ENCODE measurements at places on chromosomes 4 and X.

DNA sequence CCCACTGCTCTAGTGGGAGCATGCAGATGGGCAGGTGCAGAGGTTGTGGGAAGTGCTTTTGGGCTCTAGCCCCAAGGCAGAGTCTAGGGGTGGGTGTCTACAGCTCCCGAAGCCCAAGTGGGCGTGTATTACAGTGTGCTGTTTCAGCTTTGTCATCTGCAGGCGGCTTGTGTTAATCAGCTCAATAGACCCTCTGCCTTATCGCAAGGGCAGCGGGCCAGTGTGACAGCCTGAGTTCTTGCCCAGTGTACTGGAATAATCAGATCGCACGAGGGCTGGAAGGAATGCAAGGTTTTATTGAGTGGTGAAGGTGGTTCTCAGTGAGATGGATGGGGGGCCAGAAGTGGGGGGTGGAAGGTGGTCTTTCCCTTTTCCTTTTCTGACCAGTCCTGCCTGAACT, 529.4 kb upstream of the AMOT start:
- H3K27ac ChIP-seq, result no peak overlapping the region
- no peak overlapping the region for H3K4me3 ChIP-seq
- H3K4me1 ChIP-seq, result no peaks in the 10 kb centered on the region
- H3K36me3 ChIP-seq, result no peaks in the 10 kb centered on the region

GRCh38 chr4:132395561-132395960, 753.5 kb upstream of the PCDH10 start:
- H3K27me3 ChIP-seq, result no peaks in the 10 kb centered on the region
- H3K4me1 ChIP-seq, result no peaks in the 10 kb centered on the region
- H3K27ac ChIP-seq, result no peak overlapping the region
- no peaks in the 10 kb centered on the region for H3K36me3 ChIP-seq
- no peak overlapping the region for H3K4me3 ChIP-seq
- no peak for DNase-seq

- DNase-seq, result peak; percentile 82
- peaks cover 96% of the 10 kb centered on the region for H3K4me1 ChIP-seq
- no peaks in the 10 kb centered on the region for H3K27me3 ChIP-seq
- H3K4me3 ChIP-seq, result no peak overlapping the region
- no peaks in the 10 kb centered on the region for H3K36me3 ChIP-seq
Observed at GRCh38 chrX:154730253-154730891, 20.5 kb downstream of the GAB3 start.

DNA sequence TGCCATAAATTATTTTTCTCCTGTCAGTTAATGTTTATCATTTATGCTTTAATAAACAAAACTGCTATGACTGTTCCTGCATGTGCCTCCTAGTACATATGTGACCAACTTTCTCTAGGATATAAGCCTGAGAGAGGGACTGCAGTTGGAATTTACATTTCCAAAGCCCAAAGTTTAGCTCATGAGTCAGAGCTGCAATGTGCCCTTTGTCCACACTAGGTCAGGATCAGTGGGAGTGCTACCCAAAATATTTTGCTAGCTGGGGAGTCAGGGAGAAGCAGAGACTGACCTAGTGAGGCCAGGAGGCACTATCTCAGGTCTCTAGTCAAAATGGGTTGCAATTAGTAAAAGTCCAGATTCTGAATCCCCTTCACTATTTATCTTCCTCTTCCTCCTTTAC, 92.7 kb downstream of the AR start:
- no peak for DNase-seq
- H3K4me1 ChIP-seq, result no peaks in the 10 kb centered on the region
- no peaks in the 10 kb centered on the region for H3K27me3 ChIP-seq
- H3K36me3 ChIP-seq, result no peaks in the 10 kb centered on the region
- no peak overlapping the region for H3K27ac ChIP-seq

DNA sequence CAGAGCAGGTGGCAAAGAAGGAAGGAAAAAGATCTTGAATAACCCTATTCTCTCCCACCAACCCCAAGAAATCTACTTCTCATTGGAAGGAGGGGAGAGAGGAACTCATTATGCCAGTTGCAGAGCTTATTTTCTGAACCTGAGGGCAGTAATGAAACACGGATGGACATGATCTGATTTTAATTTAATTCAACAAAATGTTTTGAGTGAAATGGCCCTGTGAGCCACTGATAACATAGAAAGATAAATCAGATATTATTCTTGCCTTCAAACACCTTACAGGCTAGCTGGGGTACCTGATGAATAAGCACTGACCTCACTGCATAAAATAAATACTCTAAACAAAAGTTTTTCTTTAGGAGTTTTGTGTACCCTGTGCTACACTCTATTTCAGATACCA, 30.3 kb downstream of the DAPP1 start:
- no peaks in the 10 kb centered on the region for H3K27me3 ChIP-seq
- DNase-seq, result no peak
- no peaks in the 10 kb centered on the region for H3K36me3 ChIP-seq
- H3K4me1 ChIP-seq, result no peaks in the 10 kb centered on the region

GRCh38 chrX:13142891-13143290, 98.5 kb upstream of the FAM9C start:
- H3K27ac ChIP-seq, result no peak overlapping the region
- no peak for DNase-seq
- no peaks in the 10 kb centered on the region for H3K36me3 ChIP-seq
- H3K4me3 ChIP-seq, result no peak overlapping the region
- peaks cover 13% of the 10 kb centered on the region for H3K4me1 ChIP-seq

DNA sequence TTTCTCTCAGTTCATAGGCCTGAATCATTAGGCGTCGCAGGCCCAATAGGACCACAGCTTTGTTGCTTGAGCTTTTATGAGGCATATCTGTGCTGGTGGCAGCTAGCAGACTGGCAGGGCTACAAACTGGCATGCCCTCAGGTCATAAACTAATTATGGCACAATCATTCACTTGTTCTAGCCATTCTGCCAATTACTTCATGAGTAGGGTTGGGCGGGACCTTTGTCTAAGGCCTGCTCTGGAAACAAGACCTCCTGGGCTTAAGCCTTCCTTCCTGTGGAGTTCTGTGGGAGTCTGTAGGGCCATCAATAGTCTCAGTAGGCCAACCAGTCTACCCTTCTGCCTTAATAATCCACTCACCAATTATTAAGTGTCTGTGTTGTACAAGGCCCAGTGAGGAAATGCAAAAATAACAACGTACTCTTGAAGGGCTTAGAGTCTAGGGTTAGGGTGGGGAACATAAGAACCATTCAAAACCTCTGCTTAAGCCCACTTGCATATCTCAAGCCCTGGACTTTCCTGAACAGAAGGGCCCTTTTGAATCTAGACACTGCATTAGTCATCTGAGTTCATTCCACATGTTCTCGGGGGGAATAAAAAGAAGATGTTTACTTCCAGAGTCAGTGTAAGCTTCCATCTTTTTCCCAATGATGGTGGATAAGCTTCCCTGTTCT, 44.5 kb downstream of the SHROOM4 start:
- peak overlapping the region; percentile 84 for H3K27ac ChIP-seq
- H3K27me3 ChIP-seq, result no peaks in the 10 kb centered on the region
- H3K4me3 ChIP-seq, result no peak overlapping the region
- DNase-seq, result peak; percentile 25
- H3K36me3 ChIP-seq, result no peaks in the 10 kb centered on the region

DNA sequence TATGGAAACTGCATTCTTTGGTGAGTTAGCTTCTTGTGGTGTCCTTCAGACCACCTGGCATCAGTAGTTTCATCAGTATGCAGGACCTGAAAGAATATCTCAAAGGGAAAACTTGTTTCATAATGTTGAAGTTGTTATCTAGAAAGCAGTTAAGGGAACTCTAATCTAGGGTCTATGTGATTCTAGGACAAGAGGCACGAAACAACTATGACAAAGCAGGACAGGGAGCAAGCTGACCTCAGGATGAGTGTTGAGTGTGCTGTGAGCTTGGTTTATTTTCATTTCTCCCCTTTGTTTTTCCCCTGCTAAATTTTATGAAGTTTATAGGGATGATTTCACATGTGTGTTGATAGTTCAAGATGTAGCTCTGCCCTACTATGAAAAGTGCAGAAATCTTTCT, 65.7 kb downstream of the MXRA5 start:
- H3K36me3 ChIP-seq, result no peaks in the 10 kb centered on the region
- no peak for DNase-seq
- no peaks in the 10 kb centered on the region for H3K27me3 ChIP-seq
- no peak overlapping the region for H3K27ac ChIP-seq
- H3K4me3 ChIP-seq, result no peak overlapping the region

DNA sequence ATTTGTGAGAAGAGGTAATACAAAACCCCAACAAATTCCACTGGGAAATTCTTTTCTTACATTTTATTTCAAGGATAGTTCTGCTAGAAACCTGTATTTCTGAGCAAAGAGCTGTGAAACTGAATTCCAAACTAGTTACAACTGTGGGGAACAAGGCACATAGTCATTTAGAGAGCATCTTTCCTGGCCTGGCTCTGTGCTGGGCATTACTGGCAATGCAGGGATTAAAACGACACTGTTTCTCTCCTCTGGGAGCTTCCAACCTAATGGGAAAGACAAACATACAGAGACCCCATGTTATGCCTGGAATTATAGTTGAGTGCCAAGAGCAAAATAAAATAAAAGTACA, 36.5 kb downstream of the SUPT20HL1 start:
- H3K4me1 ChIP-seq, result no peaks in the 10 kb centered on the region
- peaks cover 4% of the 10 kb centered on the region for H3K27me3 ChIP-seq
- H3K27ac ChIP-seq, result no peak overlapping the region
- DNase-seq, result no peak
- no peaks in the 10 kb centered on the region for H3K36me3 ChIP-seq
- no peak overlapping the region for H3K4me3 ChIP-seq

GRCh38 chr4:169311643-169312365, 41.0 kb upstream of the SH3RF1 start:
- no peaks in the 10 kb centered on the region for H3K27me3 ChIP-seq
- no peak overlapping the region for H3K4me3 ChIP-seq
- DNase-seq, result peak; percentile 57
- no peak overlapping the region for H3K27ac ChIP-seq
- H3K4me1 ChIP-seq, result peaks cover 13% of the 10 kb centered on the region

- H3K27me3 ChIP-seq, result peaks cover 9% of the 10 kb centered on the region
- no peaks in the 10 kb centered on the region for H3K4me1 ChIP-seq
- no peak overlapping the region for H3K4me3 ChIP-seq
- DNase-seq, result no peak
- no peak overlapping the region for H3K27ac ChIP-seq
- H3K36me3 ChIP-seq, result no peaks in the 10 kb centered on the region
Observed at GRCh38 chr4:87707279-87707918, 57.3 kb downstream of the DMP1 start.

GRCh38 chrX:23732704-23733103, 10.4 kb downstream of the ACOT9 start:
- no peak overlapping the region for H3K4me3 ChIP-seq
- peaks cover 10% of the 10 kb centered on the region for H3K4me1 ChIP-seq
- no peak overlapping the region for H3K27ac ChIP-seq
- no peaks in the 10 kb centered on the region for H3K27me3 ChIP-seq

DNA sequence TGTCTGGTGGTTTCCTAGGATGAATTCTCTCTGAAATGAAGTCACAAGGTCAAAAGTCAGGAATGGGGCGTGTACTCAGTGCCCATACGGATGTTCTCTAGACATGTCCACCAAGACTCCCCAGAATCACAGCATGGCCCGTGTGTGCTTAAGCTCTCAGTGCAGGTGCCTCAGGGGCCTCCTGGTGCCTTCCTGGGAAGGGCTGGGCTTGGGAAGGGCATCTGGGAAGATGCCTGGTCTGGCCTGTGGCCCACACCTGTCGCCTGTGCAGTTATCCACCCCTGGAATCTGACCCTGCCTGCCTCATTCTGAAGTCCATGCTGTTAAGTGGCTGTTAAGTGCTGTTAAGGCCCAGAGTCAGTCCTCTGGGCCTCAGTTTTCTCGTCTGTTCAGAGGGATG, 31.2 kb downstream of the SORCS2 start:
- H3K36me3 ChIP-seq, result no peaks in the 10 kb centered on the region
- H3K27me3 ChIP-seq, result no peaks in the 10 kb centered on the region
- H3K4me3 ChIP-seq, result no peak overlapping the region
- no peaks in the 10 kb centered on the region for H3K4me1 ChIP-seq
- no peak for DNase-seq
- no peak overlapping the region for H3K27ac ChIP-seq

DNA sequence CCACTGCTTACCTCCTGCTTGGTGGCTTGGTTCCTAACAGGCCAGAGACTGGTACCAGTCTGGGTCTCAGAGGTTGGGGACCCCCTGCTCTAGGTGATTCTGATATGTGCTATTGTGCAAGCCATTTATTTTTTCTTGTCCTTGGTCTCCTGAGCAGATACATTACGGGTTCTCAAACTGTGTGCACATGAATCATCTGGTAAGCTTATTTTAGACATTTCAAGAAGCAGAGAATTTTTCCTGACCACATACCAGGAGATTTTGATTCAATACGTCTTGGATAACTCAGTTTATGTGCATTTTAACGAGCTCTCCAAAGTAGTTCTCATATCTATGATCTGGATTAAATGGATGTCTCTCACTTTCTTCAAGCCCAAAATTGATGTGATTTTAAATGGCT, 77.2 kb downstream of the FHIP1A start:
- peaks cover 2% of the 10 kb centered on the region for H3K27me3 ChIP-seq
- no peak overlapping the region for H3K27ac ChIP-seq
- H3K36me3 ChIP-seq, result no peaks in the 10 kb centered on the region
- DNase-seq, result no peak
- no peak overlapping the region for H3K4me3 ChIP-seq

GRCh38 chrX:150258463-150259430, 104.4 kb upstream of the MAMLD1 start:
- no peaks in the 10 kb centered on the region for H3K27me3 ChIP-seq
- no peak overlapping the region for H3K4me3 ChIP-seq
- no peaks in the 10 kb centered on the region for H3K36me3 ChIP-seq
- H3K4me1 ChIP-seq, result no peaks in the 10 kb centered on the region
- H3K27ac ChIP-seq, result no peak overlapping the region

- no peaks in the 10 kb centered on the region for H3K27me3 ChIP-seq
- H3K4me1 ChIP-seq, result no peaks in the 10 kb centered on the region
- no peak for DNase-seq
- H3K27ac ChIP-seq, result no peak overlapping the region
- H3K36me3 ChIP-seq, result no peaks in the 10 kb centered on the region
- no peak overlapping the region for H3K4me3 ChIP-seq
Observed at GRCh38 chr4:115866364-115866896, 753.0 kb upstream of the NDST4 start.

DNA sequence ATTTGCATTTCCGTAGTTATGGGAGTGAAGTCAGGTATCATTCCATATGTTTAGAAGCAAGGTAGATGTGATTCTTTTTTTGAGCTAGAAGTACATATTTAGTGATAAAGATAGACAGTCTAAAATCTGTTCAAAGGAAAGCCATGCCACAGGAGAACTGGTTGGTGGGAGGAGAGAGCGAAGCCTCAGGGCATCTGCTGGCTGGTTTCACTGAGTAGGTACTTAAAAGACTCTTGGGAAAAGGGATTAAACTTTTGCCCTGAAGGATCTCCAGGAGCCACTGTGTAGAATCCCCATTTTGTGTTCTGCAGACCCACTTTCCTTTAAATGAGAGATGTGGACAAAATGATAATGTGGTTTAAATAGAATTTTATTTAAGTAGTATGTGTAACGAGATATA, 89.6 kb downstream of the SHROOM2 start:
- no peak overlapping the region for H3K4me3 ChIP-seq
- no peaks in the 10 kb centered on the region for H3K36me3 ChIP-seq
- H3K27me3 ChIP-seq, result no peaks in the 10 kb centered on the region
- no peak overlapping the region for H3K27ac ChIP-seq
